ENCODE measurements at places on chromosomes 2 and 18.

GRCh38 chr2:96764253-96764637, 3.5 kb downstream of the CNNM4 start:
- DNase-seq, result peak; percentile 1

GRCh38 chr18:74353169-74353775, 37.6 kb downstream of the C18orf63 start:
- DNase-seq, result peak; percentile 89

GRCh38 chr2:176132205-176133171, 3.0 kb downstream of the HOXD8 start:
- DNase-seq, result no peak

DNA sequence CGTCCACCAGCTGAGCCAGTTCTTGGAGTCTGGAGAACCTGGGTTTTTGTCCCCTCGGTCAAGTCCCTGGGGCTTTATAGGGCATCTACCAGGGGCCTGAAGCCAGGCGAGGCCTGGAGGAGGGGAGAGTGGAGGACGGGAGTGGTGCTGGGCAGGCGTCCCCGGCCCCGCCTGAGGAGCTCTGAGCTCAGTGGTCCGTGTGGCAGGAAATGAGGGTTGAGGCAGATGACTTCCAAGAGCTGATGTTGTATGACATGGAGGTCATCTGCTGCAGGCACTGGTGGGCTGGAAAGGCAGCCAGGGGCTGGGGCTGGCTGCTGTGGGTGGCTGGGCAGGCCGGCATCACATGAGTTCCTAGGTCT, 118.5 kb upstream of the HS6ST1 start:
- no peak for DNase-seq

GRCh38 chr2:176268976-176269318, 295 bp upstream of the MTX2 start:
- no peak for DNase-seq

GRCh38 chr2:8534729-8535468, 147.0 kb upstream of the ID2 start:
- DNase-seq, result peak; percentile 65

DNA sequence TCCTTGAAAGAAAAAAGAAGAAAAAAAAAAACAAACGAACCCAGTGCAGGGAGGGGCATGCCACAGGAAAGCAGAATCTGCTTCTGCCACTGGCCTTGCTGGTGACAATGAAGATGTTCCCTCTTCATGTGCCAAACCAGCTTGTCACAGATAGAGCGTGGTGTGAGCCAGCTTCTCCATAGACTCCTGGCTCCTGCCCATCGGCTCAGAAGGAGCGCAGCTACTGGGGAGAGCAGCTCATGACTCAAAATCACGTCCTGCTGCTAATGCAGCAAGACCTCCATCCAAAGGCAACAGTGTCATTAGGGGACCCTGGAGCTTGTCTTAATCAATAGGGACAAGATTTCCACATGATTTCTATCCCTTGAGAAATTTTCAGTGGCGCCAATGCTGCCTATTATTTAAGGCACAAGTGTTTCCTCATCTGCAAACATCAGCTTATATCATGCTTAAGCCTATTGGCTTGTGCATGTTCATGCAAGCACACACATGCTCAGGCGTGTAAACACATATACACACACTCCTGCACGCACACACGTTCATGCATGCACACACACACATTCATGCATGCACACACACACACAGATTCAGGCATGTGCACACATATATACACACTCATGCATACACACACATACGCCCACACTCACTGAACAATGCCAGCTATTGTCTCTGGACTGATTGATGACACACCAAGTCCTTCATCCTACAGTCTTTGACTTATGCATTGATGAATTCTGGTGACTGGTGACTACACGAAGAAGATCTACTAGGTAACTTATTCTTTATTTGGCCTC, 682.0 kb upstream of the ID2 start:
- no peak for DNase-seq

DNA sequence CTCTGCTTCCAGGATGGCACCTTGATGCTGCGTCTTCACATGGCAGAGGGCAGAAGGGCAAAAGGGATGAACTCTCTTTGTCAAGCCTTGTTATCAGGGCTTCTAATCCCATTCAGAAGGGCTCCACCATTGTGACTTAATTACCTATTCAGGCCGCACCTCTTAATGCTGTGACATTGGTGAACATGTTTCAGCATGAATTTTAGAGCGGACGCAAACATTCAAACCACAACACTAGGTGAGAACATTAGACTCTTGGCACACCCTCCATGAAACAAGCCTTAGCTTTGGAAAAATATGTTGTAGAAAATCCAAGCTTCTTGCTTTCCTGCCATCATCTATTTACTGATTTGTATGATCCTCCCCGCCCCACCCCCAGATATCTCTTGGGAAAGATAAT, 17.9 kb downstream of the DAW1 start:
- DNase-seq, result no peak

DNA sequence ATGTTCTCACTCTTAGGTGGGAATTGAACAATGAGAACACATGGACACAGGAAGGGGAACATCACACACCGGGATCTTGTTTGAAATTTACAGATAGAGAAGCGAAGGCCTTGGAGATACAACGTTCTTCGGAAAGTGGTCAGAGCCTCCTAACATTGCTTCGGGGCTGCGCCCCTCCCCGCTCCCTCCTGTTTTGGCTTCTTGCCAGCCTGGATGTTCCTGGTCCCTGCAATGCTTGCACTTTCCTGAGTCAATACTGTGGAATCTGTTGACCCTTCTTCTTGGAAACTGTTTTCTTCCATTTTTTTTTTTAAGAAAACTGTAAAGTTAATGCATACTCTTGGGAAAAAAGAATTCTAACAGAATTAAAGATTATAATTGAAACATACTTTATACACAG, 360.8 kb downstream of the SOCS6 start:
- DNase-seq, result no peak

DNA sequence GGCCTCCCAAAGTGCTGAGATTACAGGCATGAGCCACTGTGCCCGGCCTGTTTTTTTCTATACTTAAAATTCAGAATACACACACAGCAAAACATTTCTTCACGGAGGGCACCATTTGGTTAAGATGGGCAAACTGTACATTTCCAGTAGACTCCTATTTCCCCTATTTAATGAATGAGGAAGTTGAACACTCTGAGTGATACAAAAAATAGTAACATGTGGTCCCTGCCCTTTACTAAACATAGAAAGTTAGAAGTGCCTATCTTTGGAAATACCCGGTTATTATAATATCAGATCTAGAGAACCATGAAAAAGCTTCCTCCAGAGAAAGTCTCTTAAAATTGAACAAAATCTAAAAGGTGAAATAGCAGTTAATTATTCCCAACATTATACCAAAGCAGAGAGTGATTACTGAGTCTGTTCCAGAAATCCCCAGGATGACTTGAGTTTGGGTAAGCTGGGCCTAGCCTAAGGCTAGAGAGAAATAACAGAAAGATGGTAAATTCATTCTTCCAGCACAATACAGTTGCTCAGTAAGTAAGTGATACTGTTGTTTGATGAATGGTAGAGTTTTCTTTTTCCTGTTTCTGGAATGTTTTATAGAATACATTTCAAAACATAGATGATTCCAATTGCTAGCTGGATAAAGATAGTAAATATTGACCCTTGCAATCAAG, 23.3 kb upstream of the RMC1 start:
- DNase-seq, result no peak

DNA sequence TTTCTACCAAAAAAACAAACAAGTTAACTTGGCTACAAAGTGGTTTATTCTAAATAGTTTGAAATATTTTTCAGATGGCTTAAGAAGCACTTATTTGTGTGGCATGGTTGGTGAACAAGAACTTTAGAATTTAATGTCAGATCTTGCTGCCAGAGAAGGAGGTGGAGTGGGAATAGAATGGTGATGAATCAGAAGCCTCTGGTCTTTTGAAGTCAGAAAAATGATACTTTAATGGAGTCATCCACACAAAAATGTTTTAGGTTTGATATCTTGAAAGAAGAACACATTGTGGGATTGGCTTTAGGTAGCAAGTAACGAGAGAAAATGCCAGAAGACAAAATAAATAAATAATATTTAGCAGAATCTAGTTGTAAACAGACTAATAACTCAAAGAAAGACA, 243.1 kb upstream of the FANCL start:
- DNase-seq, result no peak

DNA sequence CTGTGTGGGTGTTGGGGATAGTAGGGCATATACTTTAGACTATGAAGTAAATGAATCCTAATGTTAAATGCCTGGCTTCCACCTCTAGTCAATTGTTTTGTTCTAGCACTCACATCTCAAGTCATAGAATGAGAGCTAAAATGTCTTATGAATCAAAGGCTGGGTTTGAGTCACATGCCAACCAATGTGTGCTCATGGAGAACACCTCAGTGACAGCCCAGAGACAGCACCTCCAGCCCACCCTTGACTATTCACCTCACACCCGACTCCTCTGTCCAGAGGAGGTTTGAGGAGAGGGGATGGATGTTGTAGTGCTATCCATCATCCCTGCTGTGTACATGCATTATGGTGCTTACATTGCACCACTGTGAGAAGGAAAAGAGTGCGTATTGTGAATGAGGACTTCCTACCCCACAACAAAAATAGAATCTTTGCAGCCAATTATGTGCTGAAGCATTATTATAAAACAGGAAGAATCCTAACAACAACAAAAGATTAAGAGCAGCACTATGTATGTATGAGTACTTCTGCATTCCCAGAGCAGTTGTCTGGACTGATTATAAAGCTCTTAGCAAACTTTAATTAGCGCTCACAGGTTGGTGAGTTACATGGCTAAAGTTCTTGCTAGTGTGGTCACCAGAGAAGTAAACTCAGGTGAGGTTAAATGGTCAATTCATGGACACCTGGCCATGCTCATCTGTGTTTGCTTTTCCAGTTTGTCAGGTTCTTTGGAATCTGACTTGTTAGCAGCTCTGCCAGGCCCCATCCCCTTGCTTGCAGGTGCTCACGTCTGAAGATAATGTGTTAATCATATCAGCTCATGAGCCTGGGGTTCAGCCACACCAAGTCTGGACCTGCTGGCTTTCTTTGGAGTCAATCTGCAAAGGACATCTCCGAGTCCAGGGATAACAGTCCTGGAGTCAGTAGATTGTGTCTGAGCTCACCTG, 55.3 kb upstream of the NABP1 start:
- no peak for DNase-seq

DNA sequence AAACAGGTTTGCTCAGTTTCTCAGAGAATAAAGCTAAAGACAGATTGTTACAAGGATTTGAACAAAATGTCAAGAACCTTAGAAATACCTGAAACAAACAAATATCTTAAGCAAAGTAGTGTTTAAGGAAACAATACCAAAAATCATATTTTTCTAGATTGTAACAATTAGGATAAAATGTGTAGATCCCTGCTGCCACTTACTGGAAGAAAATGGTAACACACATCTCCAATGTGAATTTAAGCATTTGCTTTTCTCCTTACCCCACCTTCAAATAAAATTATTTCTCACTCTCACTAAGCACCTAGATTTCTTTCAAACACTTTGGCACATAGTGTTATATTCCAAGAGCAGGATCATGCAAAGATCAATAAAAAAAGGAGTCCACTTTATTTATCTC, 34.9 kb downstream of the SUCLG1 start:
- DNase-seq, result no peak

DNA sequence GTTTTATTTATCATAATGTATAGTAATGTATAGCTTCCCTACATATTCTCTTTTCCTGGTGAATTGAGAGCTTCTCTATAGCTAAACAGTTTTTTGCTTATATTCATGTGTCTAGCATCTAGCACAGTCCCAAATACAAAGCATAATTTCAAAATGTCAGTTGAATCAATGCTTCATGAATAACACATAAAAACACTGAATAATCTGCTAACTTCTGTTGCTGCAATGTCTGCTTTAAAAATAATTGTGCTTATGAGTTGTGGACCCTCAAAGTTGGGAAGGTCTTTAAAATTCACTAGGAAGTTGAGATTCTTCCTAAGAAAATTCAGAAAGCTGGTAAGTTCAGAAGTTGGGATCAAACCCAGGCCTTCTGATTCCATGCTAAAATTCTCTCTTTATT, 600.9 kb upstream of the FAM98A start:
- DNase-seq, result no peak

- DNase-seq, result no peak
These were observed 89.4 kb downstream of the RRM2 start for GRCh38 chr2:10211844-10212422.

DNA sequence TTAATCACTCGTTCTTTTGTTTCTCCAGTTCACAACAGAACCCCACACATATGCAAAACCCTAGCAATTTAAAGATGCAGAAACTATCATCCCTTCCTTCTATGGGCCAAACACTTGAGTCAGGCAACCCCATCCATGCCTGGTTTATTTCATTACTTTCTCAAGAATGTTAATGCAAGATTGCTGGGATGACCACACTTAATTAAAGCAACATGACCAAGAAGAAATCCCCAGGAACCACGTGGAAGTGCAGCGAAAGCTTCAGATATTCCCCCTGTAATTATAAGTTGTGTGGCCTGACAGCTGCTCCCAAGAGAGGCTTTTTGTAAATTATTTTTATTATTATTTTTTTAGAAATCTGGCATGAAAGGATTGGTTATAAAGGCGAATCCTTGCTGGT, 246.2 kb upstream of the ID2 start:
- no peak for DNase-seq

GRCh38 chr2:44972771-44973535, 31.5 kb downstream of the SIX3 start:
- no peak for DNase-seq

GRCh38 chr2:2881499-2881898, 496.1 kb downstream of the EIPR1 start:
- no peak for DNase-seq

DNA sequence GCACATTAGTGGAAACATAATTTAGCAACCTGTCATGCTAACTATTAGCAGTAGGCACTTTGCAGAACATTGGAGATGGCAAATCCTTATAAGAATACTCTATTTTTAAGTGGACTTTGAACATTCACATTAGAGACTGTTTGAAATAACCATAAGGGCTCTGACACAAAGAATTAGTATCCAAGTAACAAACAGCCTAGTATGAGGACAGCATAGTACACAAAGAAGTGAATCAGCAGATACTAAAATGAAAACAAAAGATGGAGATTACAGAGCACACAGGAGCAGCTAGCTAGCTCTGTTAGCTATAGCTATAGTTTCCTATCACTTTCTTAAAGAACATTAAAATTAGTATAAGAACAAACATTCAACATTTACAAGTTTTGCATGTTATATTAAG, 256.3 kb upstream of the SPOPL start:
- no peak for DNase-seq

- no peak for DNase-seq
These were observed 5.2 kb upstream of the NAGK start for GRCh38 chr2:71063216-71063615.
